LNCaP clone FGC (cell line): ENCODE measurements at places on chromosomes 11 and 22.

DNA sequence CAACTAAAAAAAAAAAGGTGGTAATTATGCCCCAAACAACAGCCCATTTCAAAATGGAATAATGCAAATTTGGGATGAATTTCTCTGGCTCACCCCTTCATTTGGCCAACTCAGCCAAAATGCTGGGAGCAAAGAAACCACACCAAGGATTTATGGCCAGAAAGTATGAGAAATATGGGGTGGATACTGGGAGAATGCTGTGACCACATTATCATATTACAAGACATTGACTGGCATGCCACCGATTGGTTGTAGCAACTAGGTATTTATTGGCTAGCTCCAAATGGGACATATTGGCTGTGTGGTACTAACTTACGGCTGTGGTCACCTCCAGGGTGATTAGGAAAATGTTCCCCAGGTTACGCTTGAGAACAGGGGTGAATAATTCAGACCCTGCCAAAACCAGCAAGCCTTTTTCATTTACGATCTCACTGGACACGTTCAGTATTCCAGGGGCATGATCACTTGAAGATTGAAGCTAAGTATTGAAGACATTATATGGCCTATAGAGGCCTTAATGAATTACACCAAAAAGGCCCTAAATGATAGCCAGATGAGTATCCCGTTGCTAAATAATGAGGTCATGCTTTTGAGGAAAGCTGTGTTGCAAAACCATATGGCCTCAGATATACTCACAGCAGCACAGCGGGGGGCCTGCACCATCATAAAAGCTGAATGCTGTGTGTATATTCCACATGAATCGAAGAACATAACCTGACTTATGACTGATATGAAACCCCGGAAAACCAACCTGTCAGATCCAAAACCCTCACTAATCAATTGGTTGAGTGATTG, 3.8 kb upstream of the FDX1 start:
- no peak for DNase-seq

- no peak for DNase-seq
These were observed 96.3 kb upstream of the CSNK2A3 start for GRCh38 chr11:11449327-11449726.

DNA sequence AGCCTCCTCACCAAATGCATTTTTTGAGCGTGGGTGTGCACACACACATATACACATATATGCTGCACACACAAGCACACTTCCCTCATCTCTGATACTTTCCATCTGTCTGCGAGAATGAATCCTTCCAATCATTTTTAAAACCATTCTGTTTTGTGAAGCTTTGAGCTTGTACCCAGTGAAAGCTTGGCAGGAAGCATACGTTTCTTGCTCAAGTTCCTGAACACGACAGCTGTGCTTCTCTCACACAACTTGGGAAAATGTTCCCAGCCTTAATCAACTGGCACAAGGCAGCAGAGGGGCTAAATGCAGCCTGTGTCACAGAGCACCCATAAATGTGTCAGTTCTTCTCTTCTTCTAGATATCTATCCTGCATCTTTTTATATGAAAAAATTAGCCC, 524.0 kb upstream of the KIRREL3 start:
- DNase-seq, result no peak

- DNase-seq, result no peak
These were observed 38.5 kb downstream of the BCR start for GRCh38 chr22:23218867-23219251.

DNA sequence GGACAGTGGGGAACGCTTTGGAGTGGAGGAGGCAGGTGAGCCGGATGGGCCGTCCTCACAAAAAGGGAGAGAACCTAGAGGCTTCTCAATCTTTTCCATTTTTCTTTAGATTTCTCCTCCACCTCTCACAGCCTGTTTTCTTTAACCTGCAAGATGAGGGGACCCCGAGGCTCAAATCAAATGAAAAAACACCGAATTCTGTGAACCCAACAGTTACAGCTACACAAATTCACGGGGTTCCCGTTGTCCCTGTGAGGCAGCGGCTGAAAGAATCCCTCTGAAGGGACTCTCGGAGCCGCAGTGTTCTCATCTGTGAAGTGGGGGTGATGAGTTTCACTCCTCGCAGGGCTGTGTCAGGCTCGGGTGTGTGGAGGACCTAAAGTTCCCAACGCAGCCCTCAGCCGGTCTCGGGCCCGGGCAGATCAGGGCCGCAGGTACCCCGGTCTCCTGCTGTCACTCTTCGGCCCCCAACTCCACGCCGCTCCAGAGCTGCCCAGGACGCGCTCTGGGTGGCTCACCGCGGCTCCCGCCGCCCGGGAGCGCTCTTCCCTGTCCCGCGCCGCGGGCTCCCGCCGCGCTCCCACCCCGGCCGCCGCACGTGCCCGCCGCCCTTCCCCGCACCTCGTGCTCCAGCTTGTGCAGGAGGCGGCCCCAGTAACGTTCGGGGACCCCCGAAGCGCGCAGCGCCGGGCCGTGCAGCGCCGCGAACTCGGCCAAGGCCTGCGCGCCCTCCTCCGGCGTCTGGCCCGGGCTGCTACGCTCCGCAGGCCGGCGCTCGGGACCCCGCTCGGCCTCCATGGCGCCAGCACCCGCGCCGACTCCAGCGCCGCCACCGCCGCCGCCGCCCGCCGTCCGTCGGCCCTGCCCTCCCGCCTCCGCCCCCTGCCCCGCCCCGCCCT, at the start of gene TTLL12:
TTLL12 (minus strand) TSS at position 863 of the 899 bp plus-strand sequence; CDS start at position 798, 65 bp downstream.
- DNase-seq, result no peak

DNA sequence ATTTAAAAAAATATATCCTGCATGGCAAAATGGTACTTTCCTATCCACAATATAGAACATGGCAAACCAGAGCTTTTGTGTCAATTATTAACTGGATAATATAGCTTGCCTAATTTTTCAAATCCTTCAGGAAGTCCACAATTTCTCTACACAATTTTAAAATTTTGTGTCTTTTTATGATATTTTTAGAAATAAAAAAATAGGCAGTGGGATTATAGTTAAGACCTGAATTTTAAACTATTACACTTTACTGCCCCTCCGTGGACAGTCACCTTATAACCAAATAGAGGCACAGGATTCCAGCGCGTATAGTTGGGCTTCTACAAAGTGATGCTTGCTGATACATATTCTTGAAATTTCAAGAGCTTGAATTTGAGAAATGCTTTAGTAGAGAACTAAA, 2.1 kb upstream of the DMC1 start:
- DNase-seq, result no peak

- no peak for DNase-seq
These were observed 36.2 kb downstream of the TBC1D22A start for GRCh38 chr22:46798366-46799350.

DNA sequence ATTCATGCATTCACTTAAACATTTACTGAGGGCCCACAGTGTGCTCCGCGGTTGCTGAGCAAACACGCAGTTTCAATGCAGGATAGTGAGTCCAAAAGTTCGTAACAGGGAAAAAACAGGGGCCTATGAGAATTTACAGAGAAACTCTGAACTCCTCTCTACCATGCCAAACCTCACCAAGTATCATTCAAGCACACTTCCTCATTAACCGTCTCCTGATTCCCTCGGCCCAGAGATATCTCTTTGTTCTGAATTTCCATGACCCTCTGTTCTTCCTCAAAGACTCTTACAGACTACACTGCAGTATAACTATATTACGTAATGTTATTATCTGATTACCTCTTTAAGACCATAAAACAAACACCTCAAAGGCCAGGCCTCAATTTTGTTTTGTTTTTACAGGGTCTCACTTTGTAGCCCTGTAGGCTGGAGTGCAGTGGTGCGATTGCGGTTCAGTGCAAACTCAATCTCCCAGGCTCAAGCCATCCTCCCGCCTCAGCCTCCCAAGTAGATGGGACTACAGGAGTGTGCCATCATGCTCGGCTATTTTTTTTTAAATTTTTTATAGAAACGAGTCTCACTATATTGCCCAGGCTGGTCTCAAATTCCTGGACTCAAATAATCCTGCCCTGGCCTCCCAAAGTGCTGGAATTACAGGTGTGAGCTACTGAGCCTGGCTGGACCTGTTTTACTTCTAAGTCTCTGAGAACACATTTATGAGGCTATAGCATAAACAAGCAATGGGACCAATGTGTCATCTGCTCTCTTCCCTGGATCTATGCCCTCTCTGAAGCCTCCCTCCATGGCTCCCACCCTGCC, 3.6 kb downstream of the HPS4 start:
- peak; percentile 57 for DNase-seq

GRCh38 chr22:30078320-30079311, 1.6 kb upstream of the HORMAD2 start:
- no peak for DNase-seq

DNA sequence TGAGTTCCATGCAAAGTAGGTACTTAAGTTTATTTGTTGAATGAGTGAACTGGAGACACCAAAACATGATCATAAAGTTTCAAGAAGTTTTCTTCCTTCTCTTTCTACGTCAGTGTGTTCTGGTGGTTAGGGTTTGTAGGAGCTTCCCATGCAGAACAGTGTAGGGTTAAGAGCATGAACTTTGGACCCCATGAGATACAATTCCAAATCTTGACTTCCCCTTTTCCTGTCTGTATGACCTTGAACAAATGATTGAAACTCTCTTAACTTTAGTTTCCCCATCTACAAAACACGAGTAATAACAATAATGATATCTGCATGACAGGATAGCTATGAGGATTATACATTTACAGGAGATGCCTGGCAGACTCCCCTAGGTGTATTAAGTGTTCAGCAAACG, 41.0 kb upstream of the TENM4 start:
- DNase-seq, result no peak

GRCh38 chr11:119363851-119364590, 17.5 kb downstream of the USP2 start:
- DNase-seq, result no peak

DNA sequence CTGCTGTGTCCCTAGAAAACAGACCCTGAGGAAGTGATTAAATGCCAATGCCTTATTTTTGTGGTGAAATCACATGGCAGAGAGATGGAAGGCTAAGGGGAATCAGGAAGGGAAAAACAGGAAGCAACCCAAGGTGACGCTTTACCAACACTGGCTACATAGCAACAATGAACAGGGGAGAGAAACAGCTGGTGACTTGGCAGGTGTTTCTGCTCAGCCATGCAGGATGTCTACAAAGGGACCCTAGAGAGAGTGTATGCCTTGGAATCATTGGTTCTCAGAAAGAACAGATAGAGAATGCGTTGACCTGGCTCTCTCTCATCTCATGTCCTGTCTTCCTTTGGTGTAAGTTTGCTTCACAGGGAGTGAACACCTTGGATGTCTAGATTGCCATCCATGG, 911.9 kb downstream of the OPCML start:
- DNase-seq, result no peak

DNA sequence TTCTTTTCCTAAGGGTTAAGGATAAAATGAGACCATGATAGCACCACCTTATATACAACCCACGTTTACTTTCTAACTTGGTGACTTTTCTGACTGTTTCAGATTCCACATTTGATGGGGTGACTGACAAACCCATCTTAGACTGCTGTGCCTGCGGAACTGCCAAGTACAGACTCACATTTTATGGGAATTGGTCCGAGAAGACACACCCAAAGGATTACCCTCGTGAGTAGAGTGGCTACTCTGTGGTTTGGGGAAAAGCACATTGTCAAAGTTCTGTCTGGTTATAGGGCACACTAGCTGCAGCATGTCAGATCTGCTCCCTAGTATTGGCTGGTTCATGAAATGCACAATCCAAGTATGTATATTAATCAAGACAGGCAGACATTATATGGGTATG, 117.3 kb downstream of the SPON1 start:
- no peak for DNase-seq

GRCh38 chr11:110445437-110445836, 15.7 kb downstream of the FDX1 start:
- DNase-seq, result peak; percentile 67

- DNase-seq, result no peak
These were observed 82.6 kb downstream of the MICAL2 start for GRCh38 chr11:12192794-12193514.

- no peak for DNase-seq
These were observed 226.2 kb upstream of the BLID start for GRCh38 chr11:122342089-122342744.

DNA sequence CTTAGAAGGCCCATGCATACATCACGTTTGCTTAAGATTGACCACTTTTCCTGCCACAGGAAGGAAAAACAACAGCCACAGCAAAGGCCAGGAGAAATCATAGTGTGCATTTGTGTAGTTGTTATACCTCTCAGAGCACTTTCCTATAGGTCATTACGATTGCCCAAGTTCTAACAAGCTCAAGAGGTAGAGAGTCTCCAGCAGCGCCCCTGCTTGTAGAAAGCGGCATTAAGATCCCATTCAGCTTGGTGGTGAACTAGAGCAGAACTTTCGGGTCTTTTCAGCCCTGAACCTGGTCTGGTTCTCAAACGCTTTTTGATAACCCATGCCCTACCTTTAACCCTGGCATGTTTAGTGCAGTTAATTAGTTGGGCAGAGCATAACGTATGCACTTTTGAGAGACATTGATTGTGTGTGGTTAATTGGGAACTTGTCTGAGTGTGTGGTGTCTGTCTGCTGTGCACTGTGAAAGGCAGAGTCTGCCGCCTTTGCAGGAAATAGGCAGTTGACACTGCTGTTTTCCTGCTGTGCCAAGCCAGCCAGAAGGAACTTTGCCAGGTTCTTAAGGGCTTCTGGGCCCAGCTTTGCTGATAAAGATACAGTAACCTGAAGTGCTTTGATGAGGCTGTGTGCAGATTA, 109.9 kb upstream of the CLMP start:
- DNase-seq, result peak; percentile 23

DNA sequence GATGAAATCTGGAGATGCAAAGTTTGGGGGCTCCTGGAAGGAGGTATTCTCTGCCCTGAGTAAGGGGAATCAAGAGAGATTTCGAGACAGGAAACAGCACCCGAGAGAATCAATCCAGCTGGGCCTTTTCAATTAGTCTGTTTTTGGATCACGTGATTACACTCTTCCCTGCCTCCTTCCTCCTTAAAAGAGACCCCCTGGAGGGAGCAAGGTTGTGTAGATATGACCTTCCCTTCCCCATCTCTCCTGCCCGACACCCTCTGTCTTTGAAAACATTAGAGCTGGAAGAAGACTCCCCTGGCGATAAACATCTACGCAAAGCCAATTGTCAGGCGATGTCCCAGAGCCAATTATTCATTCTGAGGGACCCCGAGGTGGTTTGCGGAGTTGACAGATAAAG, 407.9 kb downstream of the MIAT start:
- no peak for DNase-seq

DNA sequence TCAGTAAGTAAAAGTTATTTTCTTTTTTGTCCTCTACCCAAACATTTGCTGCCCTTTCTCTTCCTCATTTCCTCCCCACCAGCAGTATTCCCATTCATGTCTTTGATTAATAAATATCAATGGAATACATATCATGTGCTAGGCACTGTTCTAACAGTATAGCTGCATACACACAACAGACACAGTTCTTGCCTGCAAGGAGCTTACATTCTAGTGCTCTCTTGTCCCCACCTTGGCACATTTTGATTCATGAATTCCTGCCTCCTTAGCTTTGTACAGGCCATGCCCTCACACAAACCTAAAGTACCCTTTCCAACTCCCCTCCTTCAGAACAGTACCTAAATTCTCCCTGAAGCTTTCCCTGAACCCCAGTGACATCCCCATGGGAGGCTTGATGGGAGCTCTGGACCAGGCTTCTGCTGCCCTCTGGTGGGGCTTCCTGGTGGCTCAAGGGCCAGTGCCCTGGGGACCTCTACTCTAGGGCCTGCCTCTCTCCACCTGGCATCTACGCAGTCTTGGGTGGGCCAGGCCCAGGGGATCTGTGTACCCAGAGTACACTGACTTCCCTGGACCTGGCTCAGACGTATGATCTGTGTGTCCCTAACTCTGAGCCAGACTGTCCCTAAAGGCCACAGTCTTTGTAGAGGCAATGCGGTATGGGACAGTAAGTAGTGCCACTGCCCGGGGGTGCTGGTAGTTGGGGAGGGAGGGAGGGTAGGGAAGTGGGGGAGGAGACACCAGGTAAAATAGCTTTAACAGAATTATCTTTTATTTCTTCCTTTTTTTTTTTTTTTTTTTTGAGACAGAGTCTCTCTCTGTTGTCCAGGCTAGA, 14.1 kb downstream of the RPS13 start:
- no peak for DNase-seq
